Stimulated activated CD8-positive, alpha-beta memory T cell treated with anti-CD3 and anti-CD28 coated beads, Interleukin-4, amount 100 ng/mL, for 24 hours (primary cell): ENCODE measurements at places on chromosomes 7 and 10.

GRCh38 chr10:34808801-34809745 lies 6.0 kb downstream of the PARD3 start:
- no peak for DNase-seq

DNA sequence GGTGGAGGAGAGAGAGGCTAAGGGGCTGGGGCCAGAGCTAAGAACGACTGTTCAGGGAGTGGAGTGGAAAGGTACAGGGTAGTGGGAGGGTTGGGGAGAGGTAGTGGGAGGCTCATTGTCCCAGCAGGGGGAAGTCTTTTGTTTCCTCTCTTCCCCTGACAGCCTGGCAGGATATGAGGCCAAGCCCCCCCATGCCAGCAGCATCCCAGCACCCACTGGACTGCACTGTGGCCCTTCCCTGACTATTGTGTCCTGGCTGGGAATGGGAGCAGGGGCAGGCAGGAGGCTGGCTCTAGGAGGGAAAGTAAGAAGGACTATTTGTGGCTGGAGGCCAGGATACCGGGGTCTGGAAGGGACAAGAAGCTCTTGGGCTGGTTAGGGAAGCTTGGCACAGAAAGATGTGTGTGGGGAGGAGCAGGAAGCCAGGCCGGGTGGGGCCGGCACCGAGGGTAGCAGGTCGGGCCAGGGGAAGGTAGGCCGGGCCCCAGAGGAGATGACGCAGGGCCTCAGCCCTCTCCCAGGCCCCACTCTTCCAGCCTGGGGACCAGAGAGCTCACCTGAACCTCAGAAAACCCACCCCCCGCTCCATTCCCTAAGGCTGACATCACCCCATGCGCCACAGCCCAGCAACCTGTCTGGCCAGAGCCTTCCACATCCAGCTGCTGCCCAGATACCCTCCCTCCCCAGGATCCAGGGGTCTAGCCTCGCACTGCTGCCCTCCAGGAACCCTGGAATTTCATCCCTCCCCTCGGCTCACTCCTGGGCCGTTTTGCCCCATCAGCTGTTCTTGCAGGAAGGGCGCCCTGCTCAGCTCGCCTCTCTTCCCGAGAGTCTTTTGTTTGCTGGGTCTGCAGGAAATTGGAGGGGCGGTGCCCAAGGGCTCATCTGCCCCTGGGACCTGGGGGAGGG lies 8.8 kb upstream of the EPHB4 start:
- no peak for DNase-seq

- no peak for DNase-seq
Observed at GRCh38 chr7:94303695-94304094, 91.0 kb upstream of the COL1A2 start.

DNA sequence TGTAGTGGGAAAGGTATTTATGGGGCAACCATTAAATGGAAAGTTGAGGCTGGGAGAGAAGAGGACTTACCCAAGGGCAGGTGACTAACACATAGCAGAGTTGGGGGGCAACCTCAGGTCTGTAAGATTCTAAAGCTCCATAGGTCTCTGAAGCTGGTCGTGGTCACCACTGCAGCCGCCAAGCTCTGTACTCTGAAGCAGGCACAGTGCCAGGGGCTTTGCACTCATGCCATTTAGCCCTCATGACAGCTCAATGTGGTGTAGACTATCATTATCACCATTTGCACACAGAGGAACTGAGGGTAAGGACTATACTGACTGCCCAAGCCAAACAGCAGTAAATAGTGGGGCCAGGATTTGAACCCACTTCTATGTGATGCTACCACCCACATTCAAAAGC lies 32.5 kb upstream of the TMEM273 start:
- no peak for DNase-seq

DNA sequence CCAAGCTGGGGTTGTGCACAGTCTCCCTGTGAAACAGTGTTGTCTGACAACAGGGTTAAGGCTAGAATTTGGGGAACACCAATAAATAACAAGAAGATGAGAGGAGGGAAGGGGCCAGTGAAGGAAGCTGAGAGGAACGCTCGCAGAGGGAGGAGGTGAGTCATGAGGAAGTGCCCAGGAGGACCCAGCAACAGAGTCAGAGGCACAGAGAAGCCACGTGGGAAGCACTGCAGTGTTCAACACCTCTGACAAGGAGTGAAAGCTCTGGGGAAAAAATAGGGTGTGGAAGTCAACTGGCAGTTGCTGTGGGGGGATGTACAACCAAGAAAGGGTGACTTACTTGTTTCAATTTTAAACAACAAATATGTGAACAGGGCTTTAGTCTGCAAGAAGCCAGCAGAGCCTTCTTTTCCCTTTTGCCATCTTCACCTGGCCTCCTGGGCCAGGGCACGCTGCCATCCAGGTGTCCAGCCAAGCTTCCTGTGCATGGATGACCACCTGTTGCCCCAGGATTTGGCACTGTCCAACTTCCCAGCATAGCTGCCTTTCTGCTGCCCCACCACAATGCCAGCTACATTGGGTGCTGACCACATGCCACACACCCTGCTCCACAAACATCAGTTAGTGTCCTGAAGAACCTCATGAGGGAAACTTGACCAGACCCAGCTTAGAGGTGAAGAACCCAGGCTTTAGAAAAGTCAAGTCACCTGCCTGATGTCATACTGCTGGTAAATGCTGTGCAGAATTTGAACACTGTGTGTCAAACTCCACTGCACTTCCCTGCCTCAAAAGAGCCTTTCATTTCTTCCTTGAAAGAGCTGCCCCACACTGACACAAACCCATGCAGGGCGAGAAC lies 69.6 kb downstream of the ATXN7L1 start:
- DNase-seq: peak; percentile 52

DNA sequence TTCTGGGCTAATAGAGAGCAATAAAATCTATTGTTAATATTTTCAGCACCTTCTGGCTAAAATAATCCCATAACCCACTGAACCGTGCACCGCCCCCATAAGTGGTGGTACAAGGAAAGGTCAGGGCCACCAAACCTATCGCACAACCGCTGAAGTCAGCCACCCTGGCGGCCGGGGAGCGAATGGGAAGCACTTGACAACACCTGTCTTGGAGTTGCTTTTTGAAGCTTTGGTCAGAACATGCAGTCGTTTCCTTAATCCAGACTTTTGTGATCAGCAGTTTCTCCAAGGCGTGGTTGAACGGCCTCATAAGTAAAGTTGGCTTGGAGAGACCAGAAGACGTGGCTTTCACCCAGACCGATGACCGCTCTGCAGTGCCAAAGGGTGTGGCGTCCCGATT lies 97.4 kb downstream of the DNAJB6 start:
- no peak for DNase-seq

- no peak for DNase-seq
Observed at GRCh38 chr7:33186192-33186591, 56.8 kb downstream of the BBS9 start.

DNA sequence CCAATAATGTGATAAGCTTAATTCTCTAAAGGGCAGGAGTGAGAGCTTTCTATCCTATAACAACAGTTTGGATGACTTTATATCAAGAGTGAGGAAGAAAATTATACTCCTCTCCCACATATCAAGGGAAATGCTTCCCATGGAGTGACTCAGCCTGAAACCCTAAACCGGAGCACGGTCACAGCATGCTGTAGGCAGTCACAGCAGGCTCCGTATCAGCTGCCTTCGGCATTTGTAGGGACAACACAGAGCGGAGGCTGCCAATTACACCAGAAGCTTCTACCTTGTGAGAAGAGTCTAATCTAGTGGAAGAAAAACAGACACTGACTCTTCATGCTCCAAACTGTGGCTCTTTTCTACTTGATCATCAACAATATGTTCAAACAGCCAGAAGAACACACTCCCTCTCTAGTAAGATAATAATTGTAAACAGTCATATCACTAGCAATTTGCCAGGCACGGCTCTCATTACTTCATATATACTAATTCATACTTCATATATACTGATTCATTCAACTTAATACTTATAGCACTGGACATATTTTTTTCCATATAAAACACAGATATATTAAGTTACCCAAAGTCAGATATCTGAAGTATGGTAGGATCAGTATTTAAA lies 65.9 kb downstream of the DGKB start:
- DNase-seq: no peak

- no peak for DNase-seq
Observed at GRCh38 chr7:100881136-100881535, 6.2 kb downstream of the SRRT start.

GRCh38 chr7:24812305-24812945 lies 55.2 kb upstream of the GSDME start:
- DNase-seq: no peak

- DNase-seq: no peak
Observed at GRCh38 chr10:26665080-26666048, 32.1 kb upstream of the PDSS1 start.

- DNase-seq: peak; percentile 7
Observed at GRCh38 chr10:123573236-123574108, 92.7 kb upstream of the GPR26 start.

DNA sequence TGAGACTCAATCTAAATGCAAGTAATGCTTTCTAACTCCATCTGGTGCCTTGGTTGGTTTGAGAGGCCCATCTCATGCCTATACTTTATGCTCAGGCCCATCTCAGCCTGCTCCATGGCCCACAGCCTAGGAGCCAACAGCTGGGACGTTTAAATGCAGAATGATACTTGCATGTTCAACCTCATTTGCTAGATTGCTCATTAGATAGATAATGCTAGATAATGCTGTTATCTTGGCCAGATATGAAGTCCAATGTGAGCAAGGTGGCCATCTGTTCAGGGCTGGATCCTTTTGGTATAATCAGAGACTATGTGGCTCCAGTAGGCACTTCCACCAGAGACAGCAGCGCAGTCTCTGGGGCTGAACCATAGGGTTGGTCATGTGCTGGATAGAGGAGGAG lies 321.6 kb upstream of the PHYHIPL start:
- no peak for DNase-seq

- no peak for DNase-seq
Observed at GRCh38 chr10:130757821-130758489, 553.6 kb downstream of the TCERG1L start.

GRCh38 chr7:140358024-140358411 lies 40.3 kb downstream of the SLC37A3 start:
- DNase-seq: no peak

DNA sequence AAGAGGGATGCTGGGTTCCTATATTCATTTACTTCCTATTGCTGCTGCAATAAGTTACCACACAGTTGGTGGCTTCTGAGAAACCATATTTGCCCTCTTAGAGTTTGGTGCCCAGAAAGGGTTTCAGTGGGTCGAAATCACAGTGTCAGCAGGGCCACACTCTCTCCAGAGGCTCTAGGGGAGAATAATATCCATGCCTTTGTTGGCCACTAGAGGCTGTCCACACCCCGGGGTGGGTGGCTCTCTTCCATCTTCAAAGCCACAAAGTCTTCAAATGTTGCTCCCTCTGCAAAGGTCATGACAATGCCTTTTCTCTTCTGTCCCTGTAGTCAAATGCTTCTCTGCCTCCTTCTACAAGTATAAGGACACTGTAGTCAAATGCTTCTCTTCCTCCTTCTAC lies 989.4 kb downstream of the CCSER2 start:
- DNase-seq: no peak

- no peak for DNase-seq
Observed at GRCh38 chr7:158259671-158260418, 327.8 kb downstream of the PTPRN2 start.

DNA sequence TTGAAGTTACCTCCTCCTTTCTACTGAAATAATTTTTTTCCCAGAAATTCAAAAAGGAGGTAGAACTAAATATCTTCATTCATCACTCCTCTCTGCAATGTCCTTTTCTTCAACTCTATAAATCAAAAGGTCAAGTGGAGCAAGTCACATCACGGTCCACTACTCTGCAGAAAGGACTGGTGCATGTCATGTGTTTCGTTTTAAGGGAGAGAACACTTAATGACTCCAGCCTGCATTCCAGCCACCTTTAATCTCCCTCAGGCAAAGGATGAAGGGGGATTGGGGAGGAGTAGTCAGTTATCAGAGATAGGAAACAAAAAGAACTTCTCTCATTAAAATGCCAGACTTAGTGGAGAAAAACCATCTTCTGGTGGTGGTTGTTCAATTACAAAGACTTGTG lies 78.9 kb downstream of the ANK3 start:
- no peak for DNase-seq

DNA sequence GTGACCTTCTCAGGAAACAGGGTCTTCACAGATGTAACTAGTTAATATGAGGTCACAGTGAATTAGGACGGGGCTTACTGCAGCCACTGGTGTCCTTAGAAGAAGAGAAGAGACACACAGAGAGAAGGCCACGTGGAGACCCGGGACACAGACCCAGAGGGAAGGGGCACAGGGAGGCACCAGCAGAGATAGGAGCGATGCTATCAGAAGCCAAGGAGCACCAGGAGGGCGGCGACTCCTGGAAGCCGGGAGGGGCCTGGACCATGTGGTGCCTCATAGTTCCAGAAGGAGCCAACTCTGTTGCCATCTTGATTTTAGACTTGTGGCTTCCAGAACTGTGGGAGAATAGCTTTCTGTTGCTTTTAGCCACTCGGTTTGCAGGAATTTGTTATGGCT lies 505.9 kb downstream of the TCERG1L start:
- no peak for DNase-seq

DNA sequence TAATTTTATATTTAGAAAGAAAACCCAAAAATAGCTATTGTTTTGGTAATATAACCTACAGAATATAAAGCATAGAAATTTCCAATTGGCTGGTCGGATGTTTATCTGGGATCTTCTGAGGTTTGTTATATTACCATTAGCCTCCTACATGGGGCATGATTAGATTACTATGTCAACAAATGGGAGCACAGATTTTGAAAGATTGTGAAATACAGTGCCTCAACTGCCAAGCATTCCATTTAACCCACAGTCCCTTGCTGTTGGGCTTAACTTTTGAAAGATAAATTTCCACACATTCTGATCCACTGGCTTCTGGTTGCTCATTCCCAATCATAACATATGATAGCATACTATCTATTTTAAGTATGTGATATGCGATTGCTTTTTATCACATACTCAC lies 455.4 kb upstream of the C7orf33 start:
- DNase-seq: no peak

DNA sequence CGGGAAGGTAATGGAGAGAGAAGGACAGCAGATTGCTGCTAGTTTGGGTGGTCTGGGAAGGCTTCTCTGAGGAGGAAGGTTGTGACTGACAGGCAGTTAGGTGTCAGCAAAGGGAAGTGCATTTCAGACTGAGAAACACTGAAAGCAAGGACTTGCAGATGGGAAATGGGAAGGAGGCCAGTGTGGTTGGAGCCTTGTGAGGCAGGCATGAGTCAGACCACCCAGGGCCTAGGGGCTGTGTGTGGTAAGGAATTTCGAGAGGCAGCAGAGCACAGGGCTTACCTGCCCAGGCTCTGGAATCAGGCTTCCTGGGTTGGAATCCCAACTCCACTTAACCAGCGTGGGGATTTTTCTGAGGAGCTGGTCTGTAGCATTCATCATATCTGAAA lies 53.5 kb downstream of the NRF1 start:
- no peak for DNase-seq
